ENCODE measurements at places on chromosomes 1 and 21. TPM values are rescaled to one million over a fixed set of nuclear protein-coding genes. Genes with fewer than 3 reads are reported as not detected.
A peak's percentile ranks its signal among the peaks of the same experiment; 100 is the strongest.

DNA sequence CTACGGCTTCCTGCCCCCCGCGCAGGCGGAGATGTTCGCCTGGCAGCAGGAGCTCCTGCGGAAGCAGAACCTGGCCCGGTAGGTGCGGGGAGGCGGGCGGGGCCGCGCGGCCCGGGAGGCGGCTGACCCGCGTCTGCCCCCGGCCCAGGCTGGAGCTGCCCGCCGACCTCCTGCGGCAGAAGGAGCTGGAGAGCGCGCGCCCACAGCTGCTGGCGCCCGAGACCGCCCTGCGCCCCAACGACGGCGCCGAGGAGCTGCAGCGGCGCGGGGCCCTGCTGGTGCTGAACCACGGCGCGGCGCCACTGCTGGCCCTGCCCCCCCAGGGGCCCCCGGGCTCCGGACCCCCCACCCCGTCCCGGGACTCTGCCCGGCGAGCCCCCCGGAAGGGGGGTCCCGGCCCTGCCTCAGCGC, 16.6 kb downstream of the NOC2L start:
- no peak overlapping the region for H3K27ac ChIP-seq
- no peak overlapping the region for H3K4me3 ChIP-seq
- H3K36me3 ChIP-seq = no peaks in the 10 kb centered on the region
- peaks cover 2% of the 10 kb centered on the region for H3K4me1 ChIP-seq
- no peak for DNase-seq

DNA sequence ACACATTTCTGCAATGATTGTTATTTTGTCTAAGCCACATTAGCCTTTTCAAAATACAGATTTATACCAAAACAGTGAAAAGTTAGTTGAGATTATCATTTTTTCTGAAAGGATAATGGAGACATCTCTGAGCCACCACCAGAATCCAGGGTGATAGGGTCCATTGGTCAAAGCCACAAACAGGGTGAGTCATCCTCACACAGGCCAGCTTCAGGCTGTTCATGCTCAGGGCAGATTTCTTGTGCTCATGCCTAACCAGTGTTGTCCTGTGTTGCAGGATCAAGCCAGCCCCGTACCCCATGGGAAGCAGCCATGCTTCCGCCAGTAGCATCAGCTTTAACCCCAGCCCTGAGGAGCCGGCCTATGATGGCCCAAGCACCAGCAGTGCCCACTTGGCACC, 13.4 kb downstream of the ELOA start:
- no peaks in the 10 kb centered on the region for H3K4me1 ChIP-seq
- no peak overlapping the region for H3K27ac ChIP-seq
- H3K36me3 ChIP-seq = peaks cover 31% of the 10 kb centered on the region
- no peak overlapping the region for H3K4me3 ChIP-seq
- no peaks in the 10 kb centered on the region for H3K27me3 ChIP-seq

- H3K4me3 ChIP-seq = peak within 1 kb of the TSS; percentile 62
- peaks cover 5% of the 10 kb centered on the region for H3K36me3 ChIP-seq
- no peak within 1 kb of the TSS for H3K27ac ChIP-seq
- H3K27me3 ChIP-seq = peaks cover 56% of the 10 kb centered on the region
Observed at GRCh38 chr21:17512253-17513213, at the start of gene CXADR. CXADR (plus strand) TSS chr21:17513043; CDS start chr21:17513130, 87 bp downstream.

- peaks cover 29% of the 10 kb centered on the region for H3K4me1 ChIP-seq
- no peaks in the 10 kb centered on the region for H3K36me3 ChIP-seq
- H3K27ac ChIP-seq = peak overlapping the region; percentile 38
- peaks cover 14% of the 10 kb centered on the region for H3K27me3 ChIP-seq
Observed at GRCh38 chr1:25040122-25040685, 110.1 kb upstream of the RUNX3 start.

GRCh38 chr1:230147253-230148125, 80.5 kb downstream of the GALNT2 start:
- no peak for DNase-seq
- no peak overlapping the region for H3K4me3 ChIP-seq
- H3K27me3 ChIP-seq = no peaks in the 10 kb centered on the region
- peaks cover 64% of the 10 kb centered on the region for H3K4me1 ChIP-seq
- H3K27ac ChIP-seq = peak overlapping the region; percentile 91
- no peaks in the 10 kb centered on the region for H3K36me3 ChIP-seq

- H3K4me1 ChIP-seq = peaks cover 15% of the 10 kb centered on the region
- peak overlapping the region; percentile 82 for H3K27ac ChIP-seq
- no peak for DNase-seq
- no peaks in the 10 kb centered on the region for H3K27me3 ChIP-seq
Observed at GRCh38 chr1:43034778-43035177, 76.1 kb upstream of the SLC2A1 start.

DNA sequence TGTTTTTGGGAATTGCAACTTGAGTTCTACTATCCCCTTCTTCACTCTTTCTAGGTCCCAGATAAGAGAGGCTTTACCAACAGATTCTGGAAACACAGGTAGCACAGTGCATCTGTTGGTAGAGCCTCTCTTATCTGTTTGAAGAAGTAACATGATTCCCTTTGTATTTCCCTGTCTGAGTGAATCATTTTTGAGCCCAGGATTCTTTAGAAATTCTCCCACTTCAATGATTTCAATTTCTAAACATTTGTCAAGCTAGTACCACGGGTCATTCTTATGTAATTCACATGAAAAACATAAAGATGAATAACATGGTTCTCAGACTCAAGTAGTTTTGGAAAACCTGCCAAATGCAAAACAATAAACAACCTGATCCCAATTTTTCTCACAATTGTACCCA, 72.0 kb upstream of the DUSP10 start:
- H3K27ac ChIP-seq = no peak overlapping the region
- peaks cover 11% of the 10 kb centered on the region for H3K36me3 ChIP-seq
- no peak overlapping the region for H3K4me3 ChIP-seq
- H3K27me3 ChIP-seq = no peaks in the 10 kb centered on the region

DNA sequence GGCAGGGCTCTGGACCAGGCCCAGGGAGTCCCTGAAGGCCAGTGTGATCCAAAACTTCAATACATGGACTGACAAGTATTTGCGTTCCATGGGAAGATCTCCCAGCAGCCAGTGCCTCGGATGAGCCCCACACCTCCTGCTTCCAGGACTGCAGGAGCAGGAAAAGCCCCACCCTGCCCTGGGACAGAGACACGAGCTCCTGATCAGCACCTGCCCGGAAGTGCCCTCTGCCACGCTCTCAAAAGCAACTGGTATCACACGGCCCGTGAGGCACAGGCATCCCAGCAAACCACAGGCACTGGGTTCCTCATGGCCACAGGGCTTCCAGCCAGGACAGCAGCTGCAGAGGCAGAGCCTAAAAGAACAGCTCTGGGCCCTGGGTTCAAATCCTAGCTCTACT, 48.6 kb downstream of the ACOT7 start:
- no peak overlapping the region for H3K4me3 ChIP-seq
- no peaks in the 10 kb centered on the region for H3K36me3 ChIP-seq
- no peak for DNase-seq
- no peak overlapping the region for H3K27ac ChIP-seq
- no peaks in the 10 kb centered on the region for H3K27me3 ChIP-seq

GRCh38 chr1:223609066-223609465, 56.4 kb downstream of the CAPN8 start:
- no peaks in the 10 kb centered on the region for H3K4me1 ChIP-seq
- no peaks in the 10 kb centered on the region for H3K27me3 ChIP-seq
- H3K4me3 ChIP-seq = no peak overlapping the region

DNA sequence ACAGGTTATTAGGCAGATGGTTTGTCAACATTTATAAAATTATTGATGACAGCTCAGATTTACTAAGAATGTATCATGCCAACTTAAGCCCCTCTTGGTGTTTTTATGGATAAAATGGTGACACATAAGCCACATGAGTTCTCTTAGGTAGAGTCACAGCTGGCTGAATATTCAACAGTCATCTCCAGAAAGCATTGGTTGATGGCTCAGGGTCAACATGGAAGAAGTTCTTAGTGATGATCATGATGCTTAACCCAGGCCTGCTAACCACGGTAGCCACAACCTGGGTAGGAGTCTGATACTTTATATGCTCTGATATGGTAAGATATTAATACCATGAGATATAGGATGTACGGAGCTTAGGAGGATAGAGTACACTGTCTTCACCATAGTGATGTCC, 46.4 kb upstream of the SIPA1L2 start:
- H3K27me3 ChIP-seq = peaks cover 11% of the 10 kb centered on the region
- no peaks in the 10 kb centered on the region for H3K4me1 ChIP-seq
- DNase-seq = no peak

GRCh38 chr1:38577385-38577784, 282.2 kb downstream of the RRAGC start:
- H3K4me3 ChIP-seq = no peak overlapping the region
- peaks cover 5% of the 10 kb centered on the region for H3K4me1 ChIP-seq
- H3K36me3 ChIP-seq = no peaks in the 10 kb centered on the region
- DNase-seq = no peak

DNA sequence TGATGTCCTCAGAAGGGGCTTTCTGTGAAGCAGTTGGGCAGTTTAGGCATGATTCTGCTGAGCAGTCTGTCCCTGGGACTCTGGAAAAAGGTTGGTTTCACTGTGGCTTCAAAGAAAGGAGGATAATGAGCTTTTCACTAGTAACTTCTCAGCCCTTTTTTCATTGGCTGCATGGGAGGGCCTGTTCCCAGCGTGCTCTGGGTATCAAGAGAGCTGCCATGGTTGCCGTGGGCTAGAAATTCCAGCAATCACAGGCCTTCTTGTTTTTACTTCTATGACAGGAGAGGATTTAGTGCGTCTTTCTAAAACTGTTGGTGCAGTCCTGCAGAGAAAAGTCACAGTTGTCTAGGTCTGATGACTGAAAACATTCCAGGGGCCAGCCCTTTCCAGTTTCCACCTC, 7.2 kb downstream of the SZRD1 start:
- H3K4me3 ChIP-seq = peak overlapping the region; percentile 55
- no peaks in the 10 kb centered on the region for H3K27me3 ChIP-seq
- H3K36me3 ChIP-seq = peaks cover 9% of the 10 kb centered on the region
- H3K27ac ChIP-seq = peak overlapping the region; percentile 70
- H3K4me1 ChIP-seq = peaks cover 75% of the 10 kb centered on the region

DNA sequence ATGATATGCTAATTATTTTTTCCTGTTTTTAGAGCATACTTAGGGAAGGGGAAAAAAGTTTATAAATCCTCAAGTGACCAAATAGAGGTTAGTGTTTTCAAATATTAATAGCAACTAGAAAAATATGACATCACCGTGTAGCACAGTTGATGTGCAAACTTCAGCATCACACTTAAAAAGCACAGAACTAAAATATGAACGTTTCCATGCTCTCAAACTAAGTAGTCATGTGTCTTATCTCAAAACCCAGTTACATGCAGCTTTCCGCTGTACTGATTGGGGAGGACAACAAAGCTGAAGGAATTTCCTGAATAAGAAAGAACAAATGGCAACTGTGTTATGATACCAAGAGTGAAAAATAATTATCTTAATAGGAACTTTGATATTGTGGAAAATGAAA, 903.7 kb downstream of the ADGRL2 start:
- H3K27ac ChIP-seq = no peak overlapping the region
- H3K4me3 ChIP-seq = no peak overlapping the region
- H3K27me3 ChIP-seq = no peaks in the 10 kb centered on the region
- no peaks in the 10 kb centered on the region for H3K4me1 ChIP-seq
- no peaks in the 10 kb centered on the region for H3K36me3 ChIP-seq

DNA sequence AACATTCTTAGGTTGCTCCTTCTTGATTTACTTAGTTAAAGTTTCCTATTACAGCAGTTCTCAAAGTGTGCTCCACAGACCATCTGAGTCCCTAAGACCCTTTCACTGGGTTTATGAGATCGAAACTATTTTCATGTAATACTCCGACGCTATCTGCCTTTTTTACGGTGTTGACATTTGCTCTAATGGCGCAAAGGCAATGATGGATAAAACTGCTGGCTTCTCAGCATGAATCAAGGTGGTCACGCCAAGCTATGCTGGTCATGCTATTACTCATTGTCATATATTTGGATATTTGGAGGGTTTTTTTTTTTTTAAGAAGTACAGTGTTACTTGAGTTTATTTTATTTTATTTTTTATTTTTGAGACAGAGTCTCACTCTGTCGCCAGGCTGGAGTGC, 235.1 kb downstream of the KIF26B start:
- H3K27me3 ChIP-seq = peaks cover 20% of the 10 kb centered on the region
- no peak for DNase-seq
- H3K36me3 ChIP-seq = no peaks in the 10 kb centered on the region

DNA sequence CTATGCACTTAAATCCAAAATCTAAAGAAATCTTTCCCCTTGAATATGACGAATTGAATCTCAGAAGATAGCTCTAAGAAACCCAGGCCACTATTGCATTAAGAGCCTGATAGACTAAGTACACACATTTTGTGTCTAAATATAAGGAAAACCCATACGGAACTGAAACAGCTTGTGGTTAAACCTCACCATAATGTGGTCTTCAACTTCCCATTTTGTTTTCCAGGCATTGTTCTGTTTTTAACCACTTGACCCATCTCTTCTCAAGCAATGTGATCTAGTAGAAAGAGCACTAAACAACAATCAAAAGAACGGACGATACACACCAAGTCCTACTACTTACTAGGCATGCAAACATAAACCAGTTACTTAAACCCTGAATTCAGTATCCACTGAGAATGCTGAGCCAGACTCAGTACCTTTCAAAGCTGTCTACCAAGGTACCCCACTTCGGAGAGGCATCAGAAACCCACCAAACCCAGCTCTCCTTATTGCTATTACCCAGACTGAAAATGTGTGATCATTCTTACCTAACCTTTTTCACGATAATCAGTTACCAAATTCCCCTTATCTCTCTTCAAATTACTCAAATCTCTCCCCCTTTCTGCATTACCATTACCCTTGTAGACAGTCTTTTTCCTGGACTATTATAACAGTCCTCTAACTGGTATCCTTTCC, 12.8 kb downstream of the OTUD7B start:
- peaks cover 27% of the 10 kb centered on the region for H3K4me1 ChIP-seq
- no peak overlapping the region for H3K27ac ChIP-seq
- H3K27me3 ChIP-seq = no peaks in the 10 kb centered on the region
- peak overlapping the region; percentile 44 for H3K4me3 ChIP-seq

- H3K27me3 ChIP-seq = peaks cover 11% of the 10 kb centered on the region
- no peaks in the 10 kb centered on the region for H3K36me3 ChIP-seq
- H3K27ac ChIP-seq = no peak overlapping the region
- no peak overlapping the region for H3K4me3 ChIP-seq
Observed at GRCh38 chr1:21641967-21642739, 27.0 kb downstream of the RAP1GAP start.

DNA sequence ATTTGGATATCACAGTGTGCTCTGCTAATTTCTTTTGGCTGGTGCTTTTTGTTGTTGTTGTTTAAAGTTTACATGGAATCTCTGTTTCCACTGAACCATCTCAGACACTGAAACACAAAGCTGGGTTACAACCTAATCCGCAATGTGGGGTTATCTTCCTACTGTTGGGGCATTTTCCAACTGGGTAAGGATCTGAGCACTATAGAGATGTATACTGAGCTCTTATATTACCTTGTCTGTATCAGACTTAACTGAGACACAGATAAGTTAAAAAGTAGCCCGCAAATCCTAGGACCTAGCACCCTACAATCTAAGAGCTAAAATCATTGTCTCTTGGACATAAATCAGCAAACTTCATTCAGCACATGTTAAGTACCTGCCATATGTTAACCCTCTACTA, 169.2 kb downstream of the LTN1 start:
- no peak for DNase-seq
- H3K4me3 ChIP-seq = no peak overlapping the region
- no peaks in the 10 kb centered on the region for H3K27me3 ChIP-seq
- H3K36me3 ChIP-seq = no peaks in the 10 kb centered on the region

The OR2G6 gene
- total RNA-seq = not detected

The KRTAP13-4 gene
- not detected for total RNA-seq

The CD1B gene
- not detected for total RNA-seq

The RGS7 gene
- total RNA-seq = not detected

The MYOM3 gene
- not detected for total RNA-seq

The KRTAP10-11 gene
- total RNA-seq = not detected

The RBP7 gene
- total RNA-seq = not detected

The LORICRIN gene
- not detected for total RNA-seq

The PROX1 gene
- not detected for total RNA-seq

The SPATA46 gene
- not detected for total RNA-seq

The VANGL2 gene
- total RNA-seq = not detected

All from natural killer cell treated with Interleukin-12 subunit alpha and Interleukin-12 subunit beta and Interleukin-15 and Interleukin-18, amount 100 ng/mL, for 72 hours (primary cell).